ENCODE measurements at places on chromosomes 16 and 17.

- DNase-seq = no peak
Measured at GRCh38 chr16:78502812-78503350, 403.4 kb downstream of the WWOX start.

- DNase-seq = no peak
Measured at GRCh38 chr16:87620201-87620495, 17.8 kb downstream of the JPH3 start.

DNA sequence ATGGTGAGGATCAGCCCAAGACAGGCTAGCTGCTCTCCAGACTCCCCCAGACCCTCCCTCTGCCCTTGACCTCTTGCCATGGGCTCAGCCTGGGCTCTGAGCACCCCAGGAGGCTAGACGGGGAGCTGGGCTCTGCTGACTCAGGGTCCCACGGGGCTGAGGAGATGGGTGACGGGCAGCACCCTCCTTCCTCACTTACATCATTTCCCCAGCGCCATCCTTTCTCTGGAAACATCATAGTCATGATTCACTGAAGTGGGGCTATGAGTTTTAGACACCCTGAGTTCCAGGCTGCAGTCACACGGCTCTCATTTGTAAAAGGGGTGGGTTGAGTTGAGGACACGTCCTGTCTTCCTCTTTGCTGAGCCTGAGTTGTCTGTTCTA, 3.0 kb upstream of the ITGAX start:
- DNase-seq = no peak

GRCh38 chr16:64615630-64616280, 506.1 kb downstream of the CDH11 start:
- no peak for DNase-seq

DNA sequence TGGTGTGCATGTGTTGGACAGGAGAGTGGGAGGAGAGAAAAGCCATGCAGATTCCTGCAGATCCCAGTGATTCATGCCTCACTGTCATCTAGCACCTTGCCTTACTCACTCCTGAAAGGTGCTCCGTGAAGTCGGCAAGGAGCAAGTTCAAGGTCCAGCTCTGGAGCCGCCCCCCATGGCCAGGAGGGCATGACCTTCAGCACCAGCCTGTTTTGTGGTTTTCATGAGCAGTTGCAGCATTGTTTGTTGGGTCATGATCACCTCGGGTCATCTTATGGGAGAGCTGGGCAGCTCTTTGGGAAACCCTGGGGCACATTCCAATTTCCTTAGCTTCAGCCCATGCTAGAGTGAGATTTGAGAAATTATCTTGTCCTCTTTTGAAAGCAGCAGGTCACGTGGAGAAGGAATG, 137.5 kb upstream of the IRX3 start:
- DNase-seq = no peak

DNA sequence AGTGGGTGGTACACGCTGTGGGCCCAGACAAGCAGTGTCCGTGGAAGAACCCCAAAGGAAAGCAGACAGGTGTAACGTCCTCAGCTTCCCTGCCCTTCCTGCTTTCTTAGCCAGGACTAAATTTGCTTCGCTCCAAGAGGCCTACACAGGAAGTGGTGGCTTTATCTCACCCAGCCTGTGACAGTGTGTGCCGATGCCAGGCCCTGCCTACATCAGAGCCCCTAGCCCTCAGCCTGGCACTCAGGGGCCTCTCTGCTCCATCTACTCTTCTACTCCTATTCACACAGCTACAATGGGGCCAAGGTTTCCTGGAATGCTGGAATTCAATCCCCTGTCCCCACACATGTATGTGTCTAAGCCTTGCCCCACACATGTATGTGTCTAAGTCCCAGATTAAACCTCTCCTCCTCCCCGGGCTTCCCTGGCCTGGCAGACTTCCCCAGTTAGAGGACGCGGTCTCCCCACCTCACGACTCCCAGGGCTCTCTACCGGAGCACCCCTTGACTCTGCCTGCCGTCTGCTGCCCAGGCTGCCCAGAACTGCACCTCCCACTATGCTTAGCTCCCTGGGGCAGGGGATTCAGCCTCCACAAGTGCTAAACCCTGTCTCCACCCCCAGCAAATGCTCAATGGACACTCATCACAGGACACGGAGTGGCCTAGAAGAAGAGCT, 8.2 kb downstream of the PGAP3 start:
- no peak for DNase-seq

DNA sequence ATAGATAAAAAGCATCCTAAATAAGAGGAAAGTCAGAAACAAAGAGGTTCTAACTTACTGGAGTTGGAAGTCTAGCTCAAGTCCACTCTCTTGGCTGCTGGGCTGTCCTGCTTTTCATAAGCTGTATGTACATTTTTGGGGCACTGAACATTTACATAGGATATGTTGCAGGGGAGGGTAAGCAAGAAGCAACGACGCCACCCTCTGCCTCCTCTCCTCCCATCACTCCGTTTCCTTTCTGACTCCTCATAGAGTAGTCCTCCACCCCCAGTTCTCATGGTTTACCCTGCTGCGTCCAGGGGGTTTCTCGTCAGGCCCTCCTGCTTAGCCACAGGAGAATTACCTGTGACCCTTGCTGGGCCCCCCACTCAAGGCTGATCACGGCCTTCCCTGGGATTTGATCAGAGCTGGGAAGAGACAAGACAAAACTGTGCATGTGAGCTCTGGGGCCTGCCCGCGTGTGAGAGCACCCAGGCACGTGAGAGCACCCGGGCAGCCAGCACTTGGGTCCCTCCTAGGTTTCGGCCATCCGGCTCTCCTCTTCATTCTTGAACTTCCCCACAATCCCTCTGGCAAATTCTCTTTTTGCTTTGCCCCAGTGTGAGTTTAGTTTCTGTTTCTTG, 37.1 kb downstream of the TMEM11 start:
- no peak for DNase-seq

DNA sequence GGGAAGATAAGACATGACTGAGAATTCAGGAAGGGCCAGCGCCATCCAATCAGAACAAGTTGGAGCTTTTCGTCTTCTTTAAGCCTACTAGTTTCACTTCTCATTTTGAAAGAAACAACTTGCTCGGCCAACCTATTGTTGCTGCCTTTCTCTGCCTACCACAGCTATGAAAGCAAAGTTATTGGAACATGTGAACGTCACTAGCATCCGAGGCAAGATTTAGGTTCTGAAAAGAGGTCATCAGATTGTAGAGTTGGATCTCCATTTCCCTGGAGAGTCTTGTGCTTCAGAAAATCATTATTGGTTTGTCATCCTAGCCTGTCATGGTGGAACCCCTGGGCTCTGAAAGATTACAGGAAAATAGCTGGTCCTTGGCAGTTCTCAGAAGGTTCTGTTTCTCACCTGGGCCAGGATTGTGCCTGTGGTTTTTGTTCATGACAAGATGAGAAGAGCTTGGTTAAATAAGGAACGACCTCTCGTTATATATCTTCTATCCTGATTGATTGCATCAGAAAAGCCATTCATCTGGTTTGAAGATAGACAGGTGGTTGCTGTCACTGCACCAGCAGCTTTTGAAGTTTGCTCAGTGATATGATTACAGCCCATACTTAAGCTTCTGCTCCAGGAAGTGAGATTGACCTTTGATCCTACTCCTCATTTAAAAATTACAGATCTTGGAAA, 25.3 kb downstream of the CDH13 start:
- DNase-seq = no peak

DNA sequence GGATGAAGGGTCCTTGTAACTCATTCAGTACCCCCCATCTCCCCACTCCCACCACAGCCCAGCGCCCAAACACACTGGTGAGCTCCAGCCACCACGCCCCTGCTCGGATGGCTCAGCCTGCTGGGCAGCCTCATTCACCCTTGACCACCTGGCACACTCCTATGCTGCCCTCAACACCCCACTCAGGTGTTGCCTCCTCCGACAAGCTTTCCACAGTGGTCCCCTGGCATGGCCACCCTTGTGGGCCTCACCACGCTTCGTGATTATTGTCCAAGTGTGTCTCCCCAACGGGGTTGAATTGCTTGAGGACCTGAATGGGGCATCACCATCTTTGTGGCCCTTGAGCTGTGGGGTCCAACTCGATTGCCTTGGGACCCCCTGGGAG, 12.0 kb upstream of the DOC2B start:
- no peak for DNase-seq

DNA sequence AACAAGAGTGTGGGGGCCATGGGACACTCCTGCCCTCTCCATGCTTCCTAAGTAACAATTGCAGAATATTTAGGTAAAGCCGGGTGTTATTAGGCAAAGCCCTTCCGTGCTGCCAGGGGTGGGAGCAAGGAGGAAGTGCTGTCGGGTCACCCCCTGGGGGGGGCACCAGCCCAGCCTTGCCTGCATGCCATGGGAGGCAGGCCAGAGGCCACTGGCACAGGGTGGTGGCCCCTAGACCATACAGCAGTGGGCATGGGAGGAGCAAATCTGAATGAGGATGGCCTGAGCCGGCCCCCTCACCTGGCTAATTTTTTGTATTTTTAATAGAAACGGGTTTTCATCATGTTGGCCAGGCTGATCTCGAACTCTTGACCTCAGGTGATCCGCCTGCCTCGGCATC, 355.7 kb upstream of the CDH8 start:
- no peak for DNase-seq

DNA sequence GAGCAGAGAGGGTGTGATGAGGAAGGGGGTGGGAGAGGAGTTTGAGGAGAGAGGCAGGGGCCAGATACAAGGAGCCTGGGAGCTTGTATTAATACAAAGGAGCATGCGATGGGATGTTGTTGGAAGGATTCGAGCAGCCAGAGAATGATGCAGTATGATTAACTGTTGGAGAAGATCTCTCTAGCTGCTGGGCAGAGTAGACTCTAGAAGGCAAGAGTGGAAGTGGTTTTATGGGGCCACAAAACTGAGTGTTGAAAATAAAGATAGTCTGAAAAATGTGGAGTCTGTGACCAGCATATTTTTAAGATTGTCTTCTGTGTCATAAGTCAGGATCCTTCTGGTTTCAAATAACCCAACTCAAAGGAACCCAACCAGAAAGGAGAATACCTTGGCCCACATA, 98.3 kb downstream of the MSI2 start:
- DNase-seq = no peak

DNA sequence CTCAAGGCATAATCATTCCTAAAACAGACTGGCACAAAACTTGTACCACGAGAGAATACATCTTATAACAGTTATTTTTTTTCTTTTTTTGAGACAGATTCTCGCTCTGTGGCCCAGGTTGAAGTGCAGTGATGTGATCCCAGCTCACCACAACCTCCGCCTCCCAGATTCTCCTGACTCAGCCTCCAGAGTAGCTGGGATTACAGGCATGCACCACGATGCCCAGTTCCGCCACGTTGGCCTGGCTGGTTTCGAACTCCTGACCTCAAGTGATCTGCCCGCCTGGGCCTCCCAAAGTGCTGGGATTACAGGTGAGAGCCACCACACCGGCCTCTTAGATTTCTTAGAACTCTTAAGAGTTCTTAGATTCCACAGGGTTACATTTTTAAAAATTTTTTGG, 4.1 kb downstream of the NUFIP2 start:
- DNase-seq = no peak

- DNase-seq = peak; percentile 43
Measured at GRCh38 chr17:4304417-4305027, 40.7 kb upstream of the ANKFY1 start.

DNA sequence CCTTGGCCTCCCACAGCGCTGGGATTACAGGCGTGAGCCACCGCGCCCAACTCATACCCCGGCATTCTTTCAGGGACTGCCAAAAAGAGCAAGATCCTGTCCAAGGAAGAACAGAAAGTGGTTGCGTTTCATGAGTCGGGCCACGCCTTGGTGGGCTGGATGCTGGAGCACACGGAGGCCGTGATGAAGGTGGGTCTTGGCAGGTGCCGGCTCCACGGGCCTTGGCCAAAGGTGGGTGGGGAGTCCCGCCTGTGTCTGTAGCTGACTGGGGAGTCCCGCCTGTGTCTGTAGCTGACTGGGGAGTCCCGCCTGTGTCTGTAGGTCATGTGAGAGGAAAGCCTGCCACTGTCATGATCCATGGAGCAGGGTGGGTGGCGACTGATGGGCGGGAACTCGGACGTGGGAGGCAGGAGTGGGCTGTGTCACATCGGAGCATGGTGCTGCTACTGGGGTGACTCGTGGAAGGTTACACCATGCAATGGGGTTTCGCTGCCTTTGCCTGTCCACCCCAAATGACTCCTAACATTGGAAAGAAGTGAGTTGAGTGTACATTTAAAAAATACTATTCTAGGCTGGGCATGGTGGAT, 10.0 kb upstream of the RPL13 start:
- DNase-seq = no peak

GRCh38 chr16:56282451-56282850, 91.2 kb downstream of the GNAO1 start:
- no peak for DNase-seq

GRCh38 chr16:80993834-80994233, 12.9 kb downstream of the CMC2 start:
- no peak for DNase-seq

- peak; percentile 56 for DNase-seq
Measured at GRCh38 chr16:67542464-67542863, 13.8 kb downstream of the RIPOR1 start.

GRCh38 chr16:81810894-81811538, 31.9 kb downstream of the PLCG2 start:
- no peak for DNase-seq

GRCh38 chr16:8622315-8622656, 788 bp downstream of the METTL22 start:
- no peak for DNase-seq

- DNase-seq = no peak
Measured at GRCh38 chr16:30829130-30830071, 42.4 kb upstream of the ZNF629 start.

DNA sequence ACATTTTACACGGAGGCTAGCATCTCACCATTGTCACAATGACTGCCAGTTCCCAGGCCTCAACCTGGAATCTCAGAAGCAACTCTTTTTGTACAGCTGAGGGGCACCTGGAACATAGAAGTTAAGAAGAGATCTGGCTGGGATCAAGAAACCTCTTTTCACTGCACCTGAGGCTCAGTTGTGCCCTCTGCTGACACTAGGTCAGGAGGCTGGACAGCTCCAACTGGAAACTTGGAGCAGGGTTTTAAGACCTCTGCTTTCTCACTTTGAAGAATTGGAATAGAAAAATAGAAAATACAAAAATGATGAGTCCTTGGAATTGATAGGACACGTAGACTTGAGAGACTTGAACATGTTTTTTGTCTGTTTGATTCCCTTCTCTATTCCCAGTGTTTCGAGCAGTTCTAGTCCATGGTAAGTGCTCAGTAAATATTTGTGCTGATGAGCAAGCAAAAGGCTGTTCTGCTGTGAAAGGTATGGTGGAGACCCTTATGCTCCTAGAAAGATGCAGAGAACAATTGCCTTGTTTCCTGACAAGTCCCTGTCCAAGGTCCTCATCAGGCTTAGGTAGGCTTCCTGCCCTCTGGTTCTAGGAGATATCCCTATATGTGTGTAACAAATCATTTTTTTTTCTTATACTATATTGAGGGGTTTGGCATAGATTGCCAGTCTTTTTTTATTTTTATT, 13.6 kb upstream of the PPM1D start:
- no peak for DNase-seq

GRCh38 chr17:44217738-44218343, 1.6 kb downstream of the UBTF start:
- DNase-seq = no peak

Data from stimulated activated CD8-positive, alpha-beta memory T cell treated with anti-CD3 and anti-CD28 coated beads, Interleukin-15, amount 100 ng/mL, for 1 hour (primary cell).